ENCODE measurements at places on chromosomes 1 and 21.

DNA sequence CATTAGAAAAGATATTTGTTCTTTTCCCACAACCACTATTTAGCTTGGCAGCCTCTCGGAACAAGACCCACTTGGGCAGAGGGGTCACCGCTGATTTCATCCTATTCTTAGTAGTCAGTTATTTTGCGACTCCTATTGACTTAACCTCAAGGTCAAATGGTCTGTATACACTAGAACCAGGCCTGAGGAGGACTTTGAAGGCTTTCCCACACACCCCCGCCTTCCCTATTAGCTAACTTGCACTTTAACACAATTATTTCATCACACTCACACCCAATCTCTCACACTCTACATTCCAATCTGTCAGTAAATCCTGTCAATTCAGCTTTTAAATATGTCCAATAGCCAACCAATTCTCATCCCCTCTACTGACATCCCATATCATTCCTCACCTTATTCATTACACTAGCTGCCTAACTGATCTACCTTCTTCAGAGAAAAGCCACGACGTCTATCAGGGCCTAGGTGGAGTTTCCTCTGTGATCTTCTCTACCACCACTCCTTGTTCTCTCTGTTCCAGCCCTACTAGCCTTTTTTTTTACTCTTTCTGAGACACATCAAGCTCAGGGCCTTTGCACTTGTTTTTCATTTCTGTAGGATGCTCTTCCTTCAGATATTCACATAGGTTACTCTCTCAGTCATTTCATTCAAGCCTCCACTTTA, 1.0 kb upstream of the NIBAN1 start:
- DNase-seq = no peak

DNA sequence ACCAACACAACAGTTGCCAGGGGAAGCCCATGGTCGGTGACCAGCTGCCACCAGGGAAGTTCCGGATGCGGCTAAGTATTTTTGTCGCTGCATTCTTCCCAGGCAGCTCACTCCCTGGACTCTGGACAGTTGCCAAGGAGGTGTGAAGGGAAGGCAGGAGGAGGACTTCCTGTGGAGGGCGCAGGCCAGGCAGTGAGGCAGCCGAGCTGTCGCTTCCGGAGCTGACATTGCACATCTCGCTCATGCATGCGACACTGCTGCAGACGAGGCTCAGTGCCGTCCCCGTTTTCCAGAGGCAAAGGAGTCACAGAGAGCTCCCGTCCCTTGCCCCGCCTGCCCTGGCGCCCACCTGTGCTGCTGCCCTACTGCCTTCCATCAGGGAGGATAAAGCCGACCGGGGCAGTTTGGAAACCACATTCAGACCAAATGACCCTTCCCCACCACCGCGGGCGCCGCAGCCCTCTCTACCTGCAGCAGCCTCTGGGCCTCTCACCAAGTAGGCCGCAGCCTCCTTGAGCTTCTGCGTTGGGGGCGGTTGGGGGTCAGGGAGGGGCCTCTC, 81.4 kb downstream of the NENF start:
- peak; percentile 61 for DNase-seq

GRCh38 chr21:43779660-43780059, 3.6 kb upstream of the CSTB start:
- no peak for DNase-seq

DNA sequence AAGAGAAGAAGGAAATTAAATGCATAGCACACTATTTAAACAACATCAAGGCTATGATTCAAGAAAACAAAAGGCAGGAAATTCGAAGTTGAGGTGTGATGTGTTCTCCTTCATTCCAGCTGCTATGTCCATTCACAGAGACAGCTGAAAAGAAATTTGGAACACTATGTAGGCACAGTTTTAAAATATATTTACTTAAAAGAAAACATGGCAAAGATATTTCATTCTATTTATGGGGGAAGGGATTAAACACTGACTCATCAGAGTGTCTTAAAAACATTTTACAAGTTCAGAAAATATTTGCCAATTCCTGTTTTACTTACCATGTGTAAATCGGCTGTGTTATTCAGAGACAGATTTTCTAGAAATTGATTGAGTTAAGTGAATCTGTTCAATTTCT, 39.4 kb upstream of the NGF start:
- DNase-seq = no peak

DNA sequence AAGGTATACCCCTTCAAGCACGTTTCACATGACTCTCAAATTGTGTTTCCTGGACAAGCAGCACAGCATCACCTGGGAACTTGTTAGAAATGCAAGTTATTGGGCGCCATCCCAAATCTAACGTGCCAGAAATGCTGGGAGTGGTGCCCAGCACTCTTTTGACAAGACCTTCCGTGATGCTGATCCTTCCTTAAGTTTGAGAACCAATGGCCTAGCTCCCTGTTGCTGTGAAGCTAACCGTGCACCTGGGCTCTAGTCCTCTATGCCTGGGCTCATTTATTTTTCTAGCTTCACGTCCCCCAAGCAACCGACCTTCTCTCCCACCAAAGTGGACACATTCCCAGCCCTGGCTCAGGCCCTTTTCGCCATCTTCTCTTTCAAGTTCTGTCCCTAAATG, 4.3 kb downstream of the BEST4 start:
- DNase-seq = no peak

DNA sequence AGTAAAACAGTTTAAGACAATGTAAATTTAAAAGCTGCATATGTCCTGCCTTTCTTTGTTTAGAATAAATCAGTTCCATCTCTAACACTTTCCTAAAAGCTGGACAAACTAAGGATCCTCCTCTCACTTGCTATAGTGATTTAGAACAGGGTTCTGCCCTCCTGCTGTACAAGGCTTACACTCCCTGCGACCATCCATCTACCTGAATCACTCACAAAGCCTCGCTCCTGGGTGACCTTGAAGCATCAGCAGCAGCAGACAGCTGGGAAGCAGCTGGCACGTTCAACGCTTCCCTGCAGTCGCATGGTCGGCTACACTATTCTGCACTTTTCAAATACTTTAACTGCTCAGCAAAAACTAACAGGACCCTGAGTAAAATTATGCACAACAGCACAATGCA, 128.0 kb downstream of the NTPCR start:
- no peak for DNase-seq

GRCh38 chr1:3965693-3966092, 65.6 kb upstream of the C1orf174 start:
- no peak for DNase-seq

GRCh38 chr21:34644825-34645224, 24.0 kb upstream of the CLIC6 start:
- DNase-seq = no peak

GRCh38 chr1:181451661-181452230, 31.6 kb upstream of the CACNA1E start:
- DNase-seq = no peak

GRCh38 chr1:113684153-113684541, 75.1 kb downstream of the PHTF1 start:
- DNase-seq = peak; percentile 51

- no peak for DNase-seq
Measured at GRCh38 chr1:6090996-6091822, 45.5 kb downstream of the KCNAB2 start.

DNA sequence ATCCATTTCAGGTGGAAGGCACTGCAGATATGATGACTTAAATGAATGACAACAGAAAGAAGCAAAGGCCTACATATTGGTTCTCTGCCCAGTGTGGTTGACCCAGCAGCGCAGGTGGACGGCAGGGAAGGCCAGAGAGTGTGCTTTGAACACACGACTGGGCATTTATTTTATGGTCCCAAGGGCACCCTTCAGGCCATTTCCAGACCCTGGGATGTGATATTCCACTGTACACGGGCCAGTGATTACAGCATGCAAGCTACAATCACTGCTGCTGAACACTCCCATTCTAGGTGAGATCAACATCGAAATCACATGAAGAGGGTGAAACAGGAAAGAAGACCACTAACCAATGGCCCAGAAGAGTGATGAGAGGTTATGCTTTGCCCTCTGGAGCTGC, 33.8 kb downstream of the PCNX2 start:
- no peak for DNase-seq

GRCh38 chr1:65939636-65940035, 146.9 kb downstream of the PDE4B start:
- DNase-seq = no peak

DNA sequence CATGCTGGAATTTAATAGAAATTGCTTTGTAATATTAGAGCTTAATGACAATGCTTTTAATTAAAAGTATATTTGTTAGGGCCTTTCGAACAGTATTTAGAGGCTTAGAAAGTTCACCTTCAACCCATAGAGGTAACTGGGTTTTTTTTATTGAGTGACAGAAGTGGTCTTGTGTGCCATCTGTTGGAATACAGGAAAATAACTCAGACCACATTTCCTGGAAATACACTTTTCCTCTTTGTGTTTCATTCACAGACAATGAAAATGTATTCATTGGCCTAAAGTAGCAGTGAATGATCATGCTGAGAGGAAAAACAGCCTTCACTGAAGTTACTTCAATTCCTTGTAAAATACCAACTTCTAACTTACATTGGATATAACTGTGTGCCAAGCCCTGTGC, 83.6 kb upstream of the L1TD1 start:
- no peak for DNase-seq

- no peak for DNase-seq
Measured at GRCh38 chr1:85554630-85555327, 25.8 kb upstream of the CCN1 start.

- DNase-seq = peak; percentile 33
Measured at GRCh38 chr1:31155216-31155806, 84.4 kb downstream of the NKAIN1 start.

DNA sequence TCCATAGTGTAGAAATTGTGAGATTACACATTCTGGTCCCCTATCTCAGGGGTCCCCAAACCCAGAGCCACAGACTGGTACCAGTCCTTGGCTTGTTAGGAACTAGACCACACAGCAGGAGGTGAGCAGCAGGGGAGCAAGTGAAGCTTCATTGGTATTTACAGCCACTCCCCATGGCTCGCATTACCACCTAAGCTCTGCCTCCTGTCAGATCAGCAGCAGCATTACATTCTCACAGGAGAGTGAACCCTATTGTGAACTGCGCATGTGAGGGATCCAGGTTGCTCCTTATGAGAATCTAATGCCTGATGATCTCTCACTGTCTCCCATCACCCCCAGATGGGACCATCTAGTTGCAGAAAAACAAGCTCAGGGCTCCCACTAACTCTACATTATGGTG, 229.7 kb upstream of the IRF2BP2 start:
- DNase-seq = no peak

GRCh38 chr1:34726861-34727260, 28.0 kb upstream of the GJB5 start:
- DNase-seq = no peak

DNA sequence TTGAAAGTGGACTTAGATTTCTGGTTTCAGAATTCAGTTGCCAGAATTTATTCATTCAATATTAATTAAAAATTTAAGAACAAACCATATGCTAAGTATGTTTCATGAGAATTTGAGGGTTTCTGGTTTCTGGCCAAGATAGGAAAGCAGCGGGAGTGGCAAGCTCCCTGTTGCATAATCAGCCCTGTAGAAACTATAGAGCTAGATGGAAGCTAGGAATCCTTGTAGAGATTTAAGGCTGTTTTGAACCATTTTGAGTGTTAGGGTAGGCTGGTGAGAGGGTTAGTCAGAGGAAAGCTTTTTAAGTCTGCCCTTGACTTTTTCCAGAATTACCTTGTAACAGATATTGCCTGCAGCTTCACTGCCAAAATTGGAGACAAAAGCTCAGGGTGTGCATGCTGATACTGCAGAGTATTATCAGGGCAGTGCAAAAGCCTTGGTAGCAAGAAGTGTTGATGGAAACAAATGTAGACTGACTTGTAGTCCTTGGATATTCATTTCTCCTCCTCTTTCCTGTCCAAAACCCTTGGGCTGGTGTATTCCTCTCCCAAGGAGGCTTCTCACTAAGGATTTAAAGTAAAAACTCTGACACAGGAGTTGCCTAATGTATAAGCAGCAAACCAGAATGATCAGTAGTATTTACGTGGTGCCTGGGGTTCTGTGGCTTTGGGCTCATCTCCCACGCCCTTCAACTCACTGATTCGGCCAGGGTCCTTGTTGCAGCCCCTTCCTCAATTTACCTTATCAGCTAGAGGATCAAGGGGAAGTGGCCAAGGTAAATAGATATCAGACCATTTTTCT, 12.6 kb upstream of the GIPC2 start:
- DNase-seq = no peak

- DNase-seq = no peak
Measured at GRCh38 chr1:16129921-16130543, 25.8 kb downstream of the EPHA2 start.

DNA sequence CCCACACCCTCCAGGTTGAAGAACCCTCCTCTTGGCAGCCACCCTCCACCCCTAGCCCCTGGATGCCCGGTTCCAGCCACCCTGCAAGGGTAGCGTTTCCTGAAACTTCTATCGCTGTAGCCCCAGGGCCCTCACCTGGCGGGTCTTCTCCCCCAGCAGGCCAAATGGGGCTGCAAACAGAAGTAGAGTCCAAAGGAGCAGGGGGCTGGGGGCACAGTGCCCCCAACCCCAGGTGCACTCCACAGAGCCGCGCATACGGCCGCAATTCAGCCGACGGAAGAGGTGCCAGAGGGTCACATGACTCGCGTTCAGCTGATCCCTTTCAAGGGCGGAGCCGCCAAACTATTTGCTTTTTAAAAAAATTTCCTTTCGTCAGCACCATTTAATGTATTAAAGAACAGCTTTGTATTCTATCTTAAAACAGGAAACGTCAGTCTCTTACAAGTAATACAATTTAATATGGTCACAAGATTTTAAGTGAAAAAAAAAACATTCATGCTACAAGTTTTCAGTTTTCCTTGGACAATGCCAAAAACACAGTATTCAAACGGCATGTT, at the start of gene GLMP:
Gene GLMP, minus strand, starts transcription at position 289 of the 557 bp plus-strand sequence. Its CDS starts 34 bp downstream, at position 255.
- peak; percentile 82 for DNase-seq

- DNase-seq = peak; percentile 75
Measured at GRCh38 chr1:101667761-101668160, 329.0 kb downstream of the OLFM3 start.

DNA sequence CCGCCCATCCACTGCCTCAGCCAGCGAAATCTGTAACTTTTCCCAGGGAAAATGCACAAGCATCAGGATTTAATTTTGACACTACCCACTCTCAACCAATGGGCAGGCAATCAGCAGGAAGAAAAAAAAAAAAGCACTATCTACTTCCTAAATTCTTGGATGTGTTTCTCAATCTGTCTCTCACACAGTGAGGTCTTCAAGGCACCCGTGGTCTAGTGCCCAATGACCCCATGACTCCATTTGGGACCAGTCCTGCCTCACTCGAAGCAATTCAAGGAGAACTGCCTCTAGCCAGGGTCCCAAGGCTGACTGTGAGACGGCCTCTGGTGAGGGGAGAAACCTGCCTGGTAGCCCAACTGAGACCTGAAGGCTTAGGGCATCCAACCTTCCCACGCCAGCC, 35.9 kb downstream of the CSF1 start:
- no peak for DNase-seq

DNA sequence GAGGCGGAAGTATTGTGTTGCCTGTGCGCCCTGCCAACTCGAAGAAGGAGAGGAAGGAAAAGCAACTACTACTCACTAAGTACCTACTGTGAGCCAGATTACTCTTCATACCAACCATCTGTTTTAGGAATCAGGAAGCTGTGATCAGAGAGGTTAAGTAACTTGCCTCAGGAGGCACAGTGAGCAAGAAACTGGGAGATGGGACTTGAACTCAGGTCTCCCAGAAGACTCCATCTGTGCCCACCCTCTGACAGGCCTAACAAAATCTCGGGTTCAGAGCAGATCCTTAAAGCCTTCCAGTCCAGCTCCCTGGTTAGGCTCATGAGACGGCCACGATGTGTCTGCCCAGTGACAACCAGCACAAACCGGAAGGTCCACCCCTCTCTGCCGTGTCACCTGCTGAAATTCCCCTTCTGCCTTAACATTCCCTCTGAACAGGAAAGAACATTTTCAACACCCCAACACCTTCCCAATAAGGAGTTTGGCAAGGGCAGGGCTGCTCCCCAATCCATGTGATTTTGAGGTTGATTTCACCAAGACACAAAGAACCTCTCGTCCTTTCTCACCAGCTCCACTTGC, 230.1 kb downstream of the TOMM20 start:
- no peak for DNase-seq
